Astrocyte of the hippocampus (primary cell): ENCODE measurements at places on chromosomes 1 and 21.

DNA sequence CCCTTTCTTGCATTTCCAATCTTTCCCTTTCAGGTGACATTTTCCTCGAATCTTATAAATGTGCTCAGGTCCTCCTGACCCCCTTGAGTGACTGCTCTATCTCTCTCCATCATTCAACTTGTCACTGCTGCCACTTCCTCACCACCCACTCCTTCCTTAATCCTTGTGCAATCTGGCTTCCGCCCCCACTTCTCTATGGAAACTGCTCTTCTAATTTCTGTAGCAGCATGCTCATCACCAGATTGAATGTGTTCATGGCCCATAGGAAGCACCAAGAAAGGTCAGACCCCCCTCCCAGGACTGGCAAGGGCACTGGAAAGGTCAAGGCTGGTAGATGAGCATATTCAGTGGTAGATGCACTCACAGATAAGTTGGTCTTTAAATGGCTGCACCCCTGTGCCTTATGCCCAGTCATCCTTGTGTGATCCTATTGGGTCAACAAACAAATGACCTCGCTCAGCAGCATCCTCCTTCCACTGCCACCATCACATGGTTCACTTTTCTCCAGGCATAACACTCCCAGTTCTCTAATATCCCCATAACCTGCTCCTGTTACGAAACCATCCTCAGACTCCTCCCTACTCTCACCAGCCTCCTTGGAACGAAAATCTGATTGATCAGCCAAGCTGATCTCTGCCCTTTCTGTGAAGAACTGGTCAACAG, 288.5 kb upstream of the POU3F1 start:
- DNase-seq, result no peak

DNA sequence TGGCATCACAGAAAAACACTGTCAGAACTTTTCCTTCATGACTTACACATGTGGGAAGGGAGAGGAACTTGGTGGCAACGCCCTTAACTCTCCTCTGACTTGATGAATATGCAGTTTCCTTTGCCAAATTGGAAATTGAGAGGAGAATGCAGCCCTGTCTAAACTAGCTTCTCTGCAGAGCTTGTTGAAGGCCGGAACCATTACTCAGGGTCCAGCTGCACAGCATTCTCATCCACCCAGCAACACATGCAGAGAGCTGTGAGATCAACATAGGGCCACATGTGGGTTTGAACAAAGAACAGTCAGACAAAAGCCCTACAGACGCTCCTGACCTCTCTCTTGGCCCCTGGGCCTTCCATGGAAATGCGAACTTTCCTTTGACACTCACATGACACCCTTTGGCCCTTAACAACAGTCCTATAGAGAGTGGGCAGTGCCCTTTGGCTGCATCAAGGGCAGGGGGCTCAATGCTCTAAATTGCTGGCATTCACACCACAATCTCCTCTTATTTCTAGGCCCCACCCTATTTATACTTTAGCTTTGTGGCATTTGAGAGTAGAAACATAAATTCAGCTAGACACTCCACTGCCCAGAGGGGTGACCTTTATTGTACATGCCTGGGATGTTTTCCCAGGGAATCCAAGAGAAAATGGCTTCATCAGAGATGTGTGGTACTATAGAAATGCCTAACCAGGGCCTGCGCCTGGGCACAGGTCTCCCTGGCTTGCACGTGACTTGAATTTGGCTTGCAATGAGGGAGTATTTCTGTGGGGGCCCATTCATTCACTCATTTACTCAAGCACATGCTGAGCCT, 64.4 kb downstream of the CDC7 start:
- DNase-seq, result no peak

DNA sequence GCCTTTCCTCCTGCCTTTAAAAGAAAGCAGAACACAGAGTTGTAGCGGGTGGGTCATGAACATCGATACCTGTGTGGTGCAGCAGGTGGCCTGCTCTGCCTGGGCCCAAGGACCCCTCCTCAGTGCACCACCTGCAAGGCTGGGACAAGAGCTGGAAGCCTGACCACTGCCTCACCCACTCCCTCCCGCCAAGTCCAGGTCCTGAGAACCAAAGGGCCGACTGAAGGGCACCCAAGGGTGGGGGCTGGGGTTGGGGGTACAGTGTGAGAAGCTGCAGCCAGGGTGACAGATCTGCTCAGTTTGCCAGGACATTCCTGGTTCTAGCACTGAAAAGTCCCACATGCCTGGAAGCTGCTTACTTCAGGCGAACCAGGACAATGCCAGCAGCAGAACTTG, 36.1 kb downstream of the NTPCR start:
- DNase-seq, result no peak

GRCh38 chr1:39955547-39956539, 898 bp downstream of the MFSD2A start:
- DNase-seq, result peak; percentile 65

- no peak for DNase-seq
Measured at GRCh38 chr1:46172321-46172720, 2.6 kb upstream of the TSPAN1 start.

GRCh38 chr21:45868488-45868887, 113.1 kb upstream of the COL6A1 start:
- DNase-seq, result no peak

DNA sequence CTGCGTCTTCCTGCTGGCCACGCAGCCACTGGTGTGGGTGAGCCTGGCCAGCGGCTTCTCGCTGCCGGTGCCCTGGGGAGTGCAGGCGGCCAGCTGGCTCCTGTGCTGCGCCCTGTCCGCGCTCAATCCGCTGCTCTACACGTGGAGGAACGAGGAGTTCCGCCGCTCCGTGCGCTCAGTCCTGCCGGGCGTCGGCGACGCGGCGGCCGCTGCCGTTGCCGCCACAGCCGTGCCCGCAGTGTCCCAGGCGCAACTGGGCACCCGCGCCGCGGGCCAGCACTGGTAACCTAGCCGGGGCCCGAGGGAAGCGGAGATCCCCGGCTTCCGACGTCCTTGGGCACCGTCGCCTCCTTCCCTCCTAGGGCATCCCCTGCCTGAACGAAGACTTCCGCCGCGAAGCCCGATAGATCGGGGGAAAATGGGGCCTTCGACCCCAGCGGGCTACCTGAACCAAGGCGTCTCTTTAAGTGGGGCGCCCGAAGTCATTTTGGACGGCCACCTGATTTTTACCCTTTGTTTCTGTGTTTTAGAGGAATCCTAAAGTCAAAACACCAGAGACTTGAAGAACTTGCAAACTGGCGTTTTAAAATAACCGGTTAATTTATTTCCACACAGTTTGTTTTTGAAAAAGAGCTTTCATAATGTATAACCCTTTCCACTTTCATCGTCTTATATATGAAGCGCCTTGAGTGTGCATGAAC, 2.0 kb downstream of the GPR88 start:
- peak; percentile 69 for DNase-seq

DNA sequence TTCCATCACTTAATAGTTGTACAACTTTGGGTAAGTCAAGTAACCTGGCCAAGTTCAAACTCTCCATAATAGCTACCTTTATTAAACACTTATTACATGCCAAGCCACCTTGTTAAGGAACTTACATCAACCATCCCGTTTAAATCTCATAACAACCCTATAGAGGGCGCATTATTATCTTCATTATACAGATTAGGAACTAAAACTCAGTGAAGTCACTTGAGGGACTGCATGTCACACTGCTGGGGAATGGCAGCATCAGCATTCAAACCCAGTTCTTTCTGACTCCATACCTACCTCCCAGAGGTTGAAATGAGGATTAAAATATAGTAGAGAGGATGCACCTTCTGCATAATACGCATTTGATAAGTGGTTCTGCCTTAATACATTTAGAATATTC, 47.1 kb upstream of the PLA2G2C start:
- DNase-seq, result no peak

GRCh38 chr1:188237573-188238348, 1409.0 kb downstream of the PLA2G4A start:
- peak; percentile 3 for DNase-seq

DNA sequence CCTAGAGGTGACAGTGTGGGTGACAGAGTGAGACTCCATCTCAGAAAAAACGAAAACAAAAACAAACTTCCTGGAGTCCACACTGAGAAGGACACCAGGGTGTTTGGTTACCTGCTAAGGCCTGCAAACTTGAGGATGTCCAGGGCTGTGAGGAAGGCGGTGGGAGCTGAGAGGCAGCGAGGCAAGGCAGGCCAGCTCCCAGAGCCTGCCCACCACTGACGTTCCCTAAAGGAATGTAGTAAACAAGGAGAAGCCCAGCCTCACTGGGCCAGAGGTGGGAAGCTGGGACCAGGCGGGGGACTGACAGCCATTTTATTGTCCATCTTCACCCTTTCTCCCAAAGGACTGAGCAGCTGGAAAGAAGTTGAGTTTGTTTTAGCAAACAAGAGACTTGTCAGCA, 24.1 kb downstream of the SHISA4 start:
- DNase-seq, result peak; percentile 29

GRCh38 chr1:56370513-56370912, 208.8 kb downstream of the PLPP3 start:
- no peak for DNase-seq

GRCh38 chr1:200874694-200875093, 1.9 kb downstream of the GPR25 start:
- DNase-seq, result no peak

GRCh38 chr1:212457740-212458338, 25.1 kb downstream of the NENF start:
- DNase-seq, result peak; percentile 52

DNA sequence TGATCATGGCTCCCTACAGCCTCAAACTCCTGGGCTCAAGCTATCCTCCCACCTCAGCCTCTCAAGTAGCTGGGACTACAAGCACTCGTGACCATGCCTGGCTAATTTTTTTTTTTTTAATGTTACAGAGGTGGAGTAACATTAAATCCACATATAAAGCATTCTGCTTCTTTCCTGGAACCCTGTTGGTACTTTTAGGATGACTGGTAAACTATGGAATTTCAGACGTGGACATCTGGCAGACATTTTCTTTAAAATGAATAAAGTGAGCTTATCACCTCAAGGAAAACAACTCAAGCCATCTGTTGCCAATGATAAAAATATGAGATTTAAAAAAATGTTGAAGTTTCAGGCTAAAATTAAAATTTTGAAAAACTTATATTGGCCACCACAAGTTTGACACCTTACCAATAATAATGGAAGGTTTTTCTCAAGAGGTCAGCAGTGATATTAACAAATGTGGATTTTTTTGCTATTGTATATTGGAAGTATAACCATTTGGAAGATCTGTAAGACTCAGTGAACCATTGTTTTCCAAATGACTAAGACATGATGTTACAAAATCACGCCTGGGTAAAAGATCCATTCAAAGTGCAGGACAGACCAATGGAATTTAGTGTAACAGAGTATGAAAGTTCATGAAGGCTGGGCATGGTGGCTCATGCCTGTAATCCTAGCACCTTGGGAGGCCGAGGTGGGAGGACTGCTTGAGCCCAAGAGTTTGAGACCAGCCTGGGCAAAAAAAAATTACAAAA, 52.7 kb upstream of the EIF4G3 start:
- DNase-seq, result no peak

- DNase-seq, result no peak
Measured at GRCh38 chr1:233453433-233454200, 126.1 kb downstream of the MAP3K21 start.

DNA sequence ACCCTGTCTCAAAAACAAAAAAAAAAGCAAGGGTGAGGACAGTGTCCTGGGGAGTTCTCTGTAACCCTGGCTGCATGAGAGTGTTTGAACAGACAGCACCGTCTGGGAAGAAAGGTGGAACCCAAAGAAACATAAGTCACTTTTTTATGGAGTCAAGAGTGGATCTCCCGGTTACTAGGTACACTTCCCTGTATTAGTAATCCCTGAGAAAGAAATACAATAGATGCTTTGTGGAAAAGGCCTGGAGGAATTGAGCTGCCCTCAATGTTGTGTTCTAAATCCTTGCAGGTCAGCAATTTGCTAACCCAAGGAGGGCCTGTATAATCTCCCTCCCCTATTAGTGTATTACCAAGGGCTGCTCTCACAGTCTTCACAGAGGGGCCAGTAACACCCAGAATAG, 16.6 kb downstream of the DEGS1 start:
- DNase-seq, result no peak

GRCh38 chr1:12001996-12002493, 17.3 kb upstream of the MIIP start:
- DNase-seq, result peak; percentile 40

DNA sequence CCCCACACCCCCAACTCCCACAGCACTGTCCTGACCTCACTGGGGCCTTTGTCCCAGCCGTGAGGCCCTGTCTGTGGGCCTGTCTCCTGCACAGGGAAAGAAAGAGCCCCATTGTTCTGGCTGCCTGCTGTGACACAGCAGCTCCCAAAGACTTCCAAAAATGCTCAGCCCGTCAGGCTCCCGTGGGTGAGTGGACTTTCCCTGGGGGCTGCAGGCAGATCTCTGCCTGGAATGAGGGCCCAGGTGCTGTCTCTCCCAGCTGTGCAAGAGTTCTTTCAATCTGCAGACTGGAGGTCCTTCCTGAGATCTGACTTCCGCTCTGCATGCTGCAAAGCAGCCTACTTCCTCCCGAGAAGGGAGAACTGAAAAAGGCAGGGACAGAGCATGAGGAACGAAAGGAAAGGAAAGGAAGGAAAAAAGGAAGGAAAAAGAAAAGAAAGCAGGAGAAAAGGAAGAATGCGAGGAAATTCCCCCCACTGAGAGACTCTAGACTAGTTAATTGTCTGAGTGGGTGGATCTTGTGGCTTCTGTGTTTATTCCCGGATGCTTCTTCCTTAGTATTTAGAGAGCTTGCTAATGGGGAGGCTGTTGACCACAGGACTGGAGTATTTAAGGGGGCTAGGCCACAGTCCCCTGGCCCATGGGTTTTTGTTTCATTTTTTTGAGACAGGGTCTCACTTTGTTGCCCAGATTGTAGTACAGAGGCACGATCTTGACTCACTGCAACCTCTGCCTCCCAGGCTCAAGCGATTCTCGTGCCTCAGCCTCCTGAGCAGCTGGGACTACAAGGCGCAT, 15.0 kb downstream of the NES start:
- no peak for DNase-seq

DNA sequence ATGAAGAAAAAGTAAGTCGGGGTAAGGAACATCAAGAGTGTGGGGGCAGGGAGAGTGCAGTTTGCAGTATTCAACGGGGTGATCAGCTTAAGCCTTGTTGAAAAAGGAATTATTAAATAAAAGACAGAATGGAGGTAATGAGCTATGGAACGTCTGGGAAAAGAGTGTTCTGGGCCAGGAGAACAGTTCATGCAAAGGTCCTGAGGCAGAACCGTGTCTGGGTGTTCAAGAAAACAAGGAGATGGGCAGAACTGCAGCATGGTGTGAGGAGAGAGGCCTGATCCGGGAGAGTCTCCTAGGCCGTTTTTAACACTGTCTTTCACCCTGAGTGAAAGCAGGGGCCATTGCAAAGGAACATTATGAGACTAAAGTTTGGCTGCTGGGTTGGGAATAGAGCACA, 20.2 kb downstream of the OVGP1 start:
- no peak for DNase-seq
